AML-193 (cell line): ENCODE measurements at places on chromosomes 6 and 20.

- DNase-seq, result peak; percentile 59
These were observed 158.4 kb upstream of the SIM1 start for GRCh38 chr6:100622907-100623692.

GRCh38 chr6:91276315-91276714, 689.4 kb upstream of the MAP3K7 start:
- DNase-seq, result no peak

DNA sequence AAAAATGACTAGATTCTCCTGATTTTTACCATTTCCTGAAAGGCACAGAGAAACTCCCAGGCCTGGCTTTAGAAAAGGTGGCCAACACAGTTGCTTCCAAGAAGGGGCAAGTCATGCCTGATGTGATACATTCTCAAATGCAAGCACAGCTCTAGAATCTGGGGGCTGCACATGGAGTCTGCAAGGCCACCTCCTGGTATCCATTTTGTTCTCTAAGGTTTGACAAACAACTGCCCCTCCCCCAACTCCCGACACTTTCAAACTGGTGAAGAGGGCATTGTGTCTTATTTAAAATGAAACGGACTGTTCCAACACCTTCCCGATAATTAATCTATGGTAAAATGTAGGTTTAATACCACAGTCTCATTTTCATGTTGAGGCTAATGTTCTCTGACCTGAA, 220.2 kb upstream of the CEP162 start:
- DNase-seq, result no peak

DNA sequence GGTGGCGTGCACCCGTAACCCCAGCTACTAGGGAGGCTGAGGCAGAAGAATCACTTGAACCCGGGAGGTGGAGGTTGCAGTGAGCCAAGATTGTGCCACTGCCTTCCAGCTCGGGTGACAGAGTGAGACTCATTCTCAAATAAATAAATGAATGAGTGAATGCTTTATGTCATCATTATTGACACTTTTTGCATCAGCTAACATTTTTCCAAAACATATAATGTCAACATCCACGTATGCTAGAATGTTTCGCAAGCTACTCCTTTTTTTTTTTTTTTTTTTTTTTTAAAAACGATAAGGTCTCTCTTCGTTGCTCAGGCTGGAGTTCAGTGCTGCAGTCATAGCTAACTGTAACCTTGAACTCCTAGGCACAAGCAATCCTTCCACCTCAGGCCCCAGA, 72.2 kb downstream of the SENP6 start:
- DNase-seq, result no peak

DNA sequence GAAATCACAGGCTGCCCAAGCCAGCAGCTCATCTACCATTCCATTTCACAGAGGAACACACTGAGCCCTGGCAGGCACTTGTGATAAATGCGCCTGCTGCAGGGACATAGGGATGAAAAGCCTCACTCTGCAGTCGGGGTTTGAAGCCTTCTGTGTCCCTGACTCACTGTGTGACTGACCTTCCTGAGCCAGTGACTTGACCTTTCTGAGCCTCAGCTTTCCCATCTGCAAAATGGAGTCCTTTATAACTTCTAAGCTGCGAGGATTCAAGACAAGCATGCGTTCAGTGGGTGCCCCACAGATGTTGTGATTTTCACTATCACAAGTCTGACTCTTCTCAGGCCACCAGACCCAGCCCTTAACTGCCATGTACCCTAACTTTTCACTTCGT, 5.5 kb downstream of the TGM2 start:
- no peak for DNase-seq

DNA sequence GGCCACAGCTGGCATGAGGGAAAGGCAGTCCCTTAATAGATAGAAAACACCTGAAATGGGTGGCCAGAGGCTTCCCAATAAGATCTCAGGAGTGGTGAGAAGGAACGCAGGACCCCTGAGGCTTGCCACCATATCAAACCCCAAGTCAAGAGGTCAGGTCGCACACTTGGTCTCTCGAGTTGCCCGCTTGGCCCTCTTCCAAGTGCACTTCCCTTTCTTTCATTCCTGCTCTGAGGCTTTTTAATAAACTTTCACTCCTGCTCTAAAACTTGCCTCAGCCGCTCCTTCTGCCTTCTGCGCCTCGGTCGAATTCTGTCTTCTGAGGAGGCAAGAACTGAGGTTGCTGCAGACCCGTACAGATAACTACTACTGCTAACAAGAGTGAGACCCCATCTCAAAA, 64.2 kb downstream of the SLC2A10 start:
- DNase-seq, result no peak

- peak; percentile 28 for DNase-seq
These were observed 41.7 kb downstream of the MOCS1 start for GRCh38 chr6:39892490-39893129.
